Stimulated activated CD8-positive, alpha-beta memory T cell treated with anti-CD3 and anti-CD28 coated beads, Interleukin-15, amount 100 ng/mL, for 4 hours (primary cell): ENCODE measurements at places on chromosomes 7 and 10.

- no peak for DNase-seq
Measured at GRCh38 chr7:142353147-142354060, 95.5 kb upstream of the PRSS58 start.

DNA sequence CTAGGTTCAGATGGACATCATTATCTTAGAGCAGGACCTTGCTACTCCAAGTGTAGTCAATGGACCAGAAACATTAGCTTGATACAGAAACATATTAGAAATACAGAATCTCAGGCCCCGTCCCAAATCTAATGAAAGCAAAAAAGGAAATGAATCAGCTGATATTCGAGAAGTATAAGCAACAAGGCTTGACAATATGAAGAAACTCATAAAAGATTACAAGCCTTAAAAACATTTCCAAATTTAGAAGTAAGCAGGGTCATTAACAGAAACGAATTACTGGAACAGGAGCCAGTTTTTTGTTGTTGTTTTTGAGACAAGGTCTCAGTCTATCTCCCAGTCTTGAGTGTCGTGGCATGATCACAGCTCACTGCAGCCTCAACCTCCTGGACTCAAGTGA is 40.5 kb upstream of the GSAP start:
- no peak for DNase-seq

GRCh38 chr7:102472126-102473041 is 6.3 kb downstream of the POLR2J start:
- DNase-seq = no peak

- no peak for DNase-seq
Measured at GRCh38 chr7:127252778-127253280, at the start of gene GRM8. GRM8 (minus strand) TSS chr7:127252941.

GRCh38 chr10:7251696-7252465 is 159.0 kb downstream of the SFMBT2 start:
- no peak for DNase-seq

GRCh38 chr10:101566333-101567164 is 21.5 kb downstream of the POLL start:
- DNase-seq = no peak

- DNase-seq = no peak
Measured at GRCh38 chr10:68428396-68429104, 21.5 kb upstream of the RUFY2 start.

DNA sequence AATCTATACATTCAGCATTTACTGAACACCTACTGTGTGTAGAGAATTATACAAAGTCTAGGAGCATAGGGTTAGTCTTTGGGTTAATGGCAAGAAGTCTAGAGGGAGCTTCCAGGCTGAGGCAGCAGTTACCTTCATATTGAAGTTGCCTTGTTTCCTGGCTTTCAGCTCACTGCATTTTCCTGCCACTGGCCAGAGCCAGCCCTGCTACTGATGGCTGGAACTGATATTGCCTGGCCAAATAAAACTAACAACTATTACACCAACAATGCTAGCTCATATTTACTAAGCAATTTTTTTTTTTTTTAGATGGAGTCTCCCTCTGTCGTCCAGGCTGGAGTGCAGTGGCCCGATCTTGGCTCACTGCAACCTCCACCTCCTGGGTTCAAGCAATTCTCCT is 165.7 kb upstream of the ITGB1 start:
- DNase-seq = no peak

GRCh38 chr7:27478084-27478483 is 184.6 kb downstream of the HIBADH start:
- DNase-seq = no peak

GRCh38 chr7:24018331-24018730 is 265.7 kb upstream of the NPY start:
- no peak for DNase-seq

- no peak for DNase-seq
Measured at GRCh38 chr10:99834410-99834809, 52.0 kb downstream of the ABCC2 start.

GRCh38 chr10:53025172-53025711 is 252.7 kb upstream of the MBL2 start:
- no peak for DNase-seq

DNA sequence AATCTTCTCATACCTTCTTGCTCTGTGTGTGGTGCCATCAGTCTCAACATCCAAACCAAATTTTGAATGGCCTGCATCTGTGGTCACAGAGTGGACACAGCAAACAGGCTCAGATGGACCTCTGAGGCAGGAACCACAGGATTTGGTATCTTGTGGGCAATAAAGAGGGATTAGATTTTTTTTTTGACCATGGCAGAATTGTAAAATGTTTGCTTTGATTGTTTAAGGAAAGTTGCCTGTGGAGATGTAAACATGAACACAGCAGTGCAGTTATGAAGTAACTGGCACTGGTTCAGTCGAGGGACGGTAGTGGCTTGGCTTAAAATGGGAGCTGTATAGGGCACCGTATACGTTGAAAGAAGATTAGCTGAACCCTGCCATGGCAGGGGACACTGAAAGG is 464.7 kb downstream of the SH2D4B start:
- no peak for DNase-seq

GRCh38 chr10:97850446-97850845 is 803 bp downstream of the GOLGA7B start:
- DNase-seq = no peak

DNA sequence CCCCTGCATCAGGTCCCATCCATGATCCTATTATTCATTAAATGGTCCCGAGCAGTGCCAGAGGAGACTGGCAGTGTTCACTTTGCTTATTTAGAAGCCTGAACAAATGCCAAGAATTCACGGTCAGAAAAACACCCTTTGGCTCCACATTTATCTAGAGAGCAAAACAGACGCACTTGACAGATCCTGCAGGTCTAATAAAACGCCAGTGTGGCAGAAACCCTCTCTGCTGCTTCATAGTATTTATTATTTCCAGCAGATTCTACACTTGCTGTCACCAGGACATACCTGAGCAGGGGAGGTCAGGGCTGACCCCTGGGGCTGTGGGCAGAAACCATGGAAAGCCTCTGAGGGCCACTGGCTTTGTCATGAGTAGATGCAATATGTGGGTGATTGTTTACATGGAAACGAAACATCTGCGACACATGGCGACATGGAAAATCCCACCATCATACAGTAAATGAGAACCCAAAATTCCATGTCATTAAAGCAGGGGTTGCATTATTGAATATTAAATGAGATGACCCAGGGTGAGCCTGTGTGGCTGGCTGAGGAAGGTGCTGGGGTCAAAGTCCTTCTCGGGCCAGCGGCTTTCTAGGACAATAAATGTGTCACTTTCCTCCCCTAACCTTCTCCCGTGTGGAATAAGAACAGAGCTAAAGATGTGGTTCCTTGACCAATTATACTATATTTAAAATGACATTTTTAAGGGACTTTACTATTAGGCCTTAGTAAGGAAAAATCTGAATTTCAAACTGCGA is 205.9 kb upstream of the SVIL start:
- DNase-seq = no peak

GRCh38 chr7:157814931-157815705 is 478.3 kb downstream of the DNAJB6 start:
- no peak for DNase-seq

DNA sequence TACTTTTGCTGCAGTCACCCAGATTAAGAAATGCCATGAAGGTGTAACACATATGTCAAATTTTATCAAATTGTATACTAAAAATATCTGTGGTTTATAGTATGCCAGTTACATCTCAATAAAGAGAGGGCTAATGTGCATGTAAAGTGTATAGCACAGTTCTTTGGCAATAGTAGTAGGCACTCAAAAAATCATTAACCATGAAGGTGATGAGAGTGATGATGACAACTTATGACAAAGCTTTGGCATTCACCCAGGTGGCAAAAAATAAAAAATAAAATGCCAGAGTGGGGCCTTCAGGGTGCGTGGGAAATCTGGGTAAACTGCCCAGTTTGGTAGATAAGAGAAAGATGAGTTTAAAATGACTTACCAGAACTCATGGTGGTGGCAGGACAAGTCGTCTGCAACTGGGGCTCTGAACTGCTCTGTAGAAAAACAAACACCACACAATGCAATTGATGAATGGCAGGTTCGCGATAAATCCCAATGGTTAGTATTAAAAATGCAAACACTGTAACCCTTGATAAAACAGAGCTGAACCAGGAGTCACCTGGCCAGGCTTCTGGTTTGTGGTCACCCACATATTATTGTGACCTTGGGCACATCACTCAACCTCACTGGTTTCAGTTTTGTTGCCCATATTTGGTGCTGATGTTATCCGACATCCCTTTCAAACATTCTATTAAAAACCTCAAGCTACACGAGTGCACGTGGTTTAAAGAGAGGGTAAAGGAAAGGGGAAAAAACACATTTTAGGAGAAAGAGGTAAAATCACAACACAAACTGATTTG is 120.2 kb downstream of the SORBS1 start:
- DNase-seq = no peak

- DNase-seq = no peak
Measured at GRCh38 chr10:93680412-93681047, 21.9 kb downstream of the FRA10AC1 start.

DNA sequence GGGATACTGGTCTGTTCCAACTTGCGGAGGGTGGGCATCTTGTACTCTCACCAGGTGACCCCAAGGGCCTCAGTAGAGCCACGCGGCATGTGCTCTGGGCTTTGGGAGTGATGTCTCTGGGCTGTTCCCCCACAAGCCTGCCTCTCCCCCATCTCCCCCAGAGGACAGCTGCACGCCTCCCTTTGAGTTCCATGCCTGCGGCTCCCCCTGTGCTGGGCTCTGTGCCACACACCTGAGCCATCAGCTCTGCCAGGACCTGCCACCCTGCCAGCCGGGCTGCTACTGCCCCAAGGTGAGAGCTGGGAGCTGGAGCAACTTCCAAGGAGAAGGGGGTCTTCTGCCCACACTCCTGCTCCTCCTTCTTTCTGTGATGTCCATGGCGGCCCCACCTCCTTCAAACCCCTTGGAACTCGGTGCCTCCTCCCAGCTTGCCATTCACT is 15.0 kb upstream of the ZNF862 start:
- no peak for DNase-seq

GRCh38 chr10:132001238-132001972 is 19.7 kb upstream of the BNIP3 start:
- no peak for DNase-seq

DNA sequence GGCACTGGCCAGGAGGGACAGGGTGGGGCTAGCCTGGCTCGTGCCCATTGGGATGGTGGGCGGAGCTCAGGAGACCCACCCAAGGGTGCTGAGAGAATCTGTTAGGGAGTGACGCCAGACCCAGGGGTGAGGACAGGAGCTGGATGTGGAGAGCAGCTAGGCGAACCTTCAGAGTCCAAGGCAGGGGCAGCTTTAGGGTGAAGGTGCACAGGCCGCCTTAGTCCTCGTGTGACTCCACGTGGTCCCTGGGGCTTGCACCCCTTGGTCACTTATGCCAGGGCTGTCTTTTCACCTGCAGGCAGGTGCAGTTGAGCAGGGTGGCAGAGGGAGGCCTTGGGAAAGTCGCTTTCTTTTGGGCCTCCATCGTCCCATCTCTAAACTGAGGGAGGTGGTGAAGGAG is 4.3 kb downstream of the RAMP3 start:
- no peak for DNase-seq

- no peak for DNase-seq
Measured at GRCh38 chr7:20112696-20113095, 104.5 kb downstream of the MACC1 start.

GRCh38 chr7:16867328-16867727 is 14.5 kb downstream of the AGR3 start:
- no peak for DNase-seq

DNA sequence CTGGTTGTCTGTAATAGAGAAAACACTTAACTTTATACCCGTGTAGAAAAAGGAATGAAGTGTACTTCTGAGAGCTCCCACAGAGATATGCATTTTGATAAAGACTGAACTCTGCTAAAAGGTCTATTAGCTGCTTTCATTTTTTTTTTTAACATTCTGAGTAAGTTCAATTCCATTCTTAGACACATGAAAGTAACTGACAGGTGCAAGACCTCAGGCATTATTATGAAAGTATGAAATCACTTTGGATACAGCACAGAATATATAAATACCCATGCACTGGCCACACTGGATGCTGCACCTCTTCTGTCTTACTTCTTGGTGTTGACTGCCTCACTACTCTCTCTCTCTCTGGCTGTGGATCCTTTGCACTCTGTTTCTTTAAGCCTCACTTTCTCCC is 46.2 kb downstream of the VWDE start:
- no peak for DNase-seq

DNA sequence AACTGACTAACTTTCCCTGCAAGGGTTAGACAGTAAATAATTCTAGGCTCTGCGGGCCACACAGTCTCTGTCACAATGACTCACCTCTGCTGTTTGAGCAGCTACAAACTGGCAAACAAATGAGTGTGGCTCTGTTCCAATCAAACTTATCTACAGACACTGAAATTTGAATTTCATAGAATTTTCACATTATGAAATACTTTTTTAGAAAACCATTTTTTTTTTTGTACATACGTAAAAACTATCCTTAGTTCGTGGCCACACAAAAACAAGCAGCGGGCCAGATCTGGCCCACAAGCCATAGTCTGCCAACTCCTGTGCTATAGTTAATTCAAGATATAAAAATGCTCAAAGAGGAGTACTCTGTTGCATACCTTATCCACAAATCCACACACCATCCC is 32.6 kb downstream of the PIP4K2A start:
- DNase-seq = peak; percentile 40

DNA sequence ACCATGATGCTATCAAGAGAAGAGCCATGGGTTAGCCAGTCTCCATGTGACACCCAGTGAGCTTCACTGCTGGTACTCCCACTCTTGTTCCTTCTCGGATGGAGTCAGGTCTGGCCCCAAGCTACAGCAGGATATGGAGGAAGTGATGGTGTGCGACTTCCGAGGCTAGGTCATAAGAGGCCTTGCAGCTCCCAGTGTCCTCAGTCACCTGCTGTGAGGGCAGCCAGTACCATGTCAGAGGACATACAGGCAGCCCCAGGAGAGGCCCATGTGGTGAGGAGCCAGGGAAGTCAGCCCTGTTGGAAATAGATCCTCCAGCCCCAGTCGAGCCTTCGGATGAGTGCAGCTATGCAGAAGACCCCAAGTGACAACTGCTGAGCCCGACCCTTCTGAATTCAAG is 237.0 kb downstream of the EBF3 start:
- no peak for DNase-seq

- no peak for DNase-seq
Measured at GRCh38 chr10:30762620-30763019, 133.1 kb upstream of the LYZL2 start.

GRCh38 chr7:147915781-147916180 is 674.8 kb upstream of the C7orf33 start:
- no peak for DNase-seq

GRCh38 chr7:150307904-150308303 is 15.3 kb upstream of the LRRC61 start:
- no peak for DNase-seq

GRCh38 chr7:154853063-154853726 is 149.7 kb downstream of the PAXIP1 start:
- DNase-seq = no peak

GRCh38 chr10:50576245-50576815 is 47.4 kb downstream of the SGMS1 start:
- no peak for DNase-seq
